ENCODE measurements at places on chromosomes 2 and 18. TPM values are rescaled to one million over a fixed set of nuclear protein-coding genes. Genes with fewer than 3 reads are reported as not detected.

The CPS1 gene
- 6.0 TPM for total RNA-seq

The C2orf15 gene
- total RNA-seq, result 0.16 TPM

The LBH gene
- 9.5 TPM for total RNA-seq

The UGT1A10 gene
- not detected for total RNA-seq

GRCh38 chr2:86284987-86285386, 52.4 kb downstream of the REEP1 start:
- no peak for DNase-seq

DNA sequence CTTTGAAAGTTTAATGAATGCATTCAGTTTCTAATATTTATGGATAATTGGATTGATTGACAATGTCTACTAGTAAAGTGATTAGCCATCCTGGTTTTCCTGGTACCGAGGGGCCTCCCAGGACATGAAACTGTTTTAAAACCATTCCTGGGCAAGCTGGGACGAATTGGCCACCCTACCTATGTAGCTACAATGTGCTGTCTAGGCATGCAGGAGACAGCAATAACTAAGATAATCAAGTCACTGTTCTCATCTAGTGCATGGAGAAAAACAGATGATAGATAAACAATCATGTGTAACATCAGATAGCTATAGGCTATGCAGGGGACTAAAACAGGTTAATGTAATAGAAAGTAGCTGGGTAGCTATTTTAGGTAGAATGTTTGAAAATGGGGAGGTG, 67.1 kb downstream of the PMAIP1 start:
- DNase-seq, result no peak

- no peak for DNase-seq
These were observed 994 bp upstream of the DTNA start for GRCh38 chr18:34709104-34709503.

DNA sequence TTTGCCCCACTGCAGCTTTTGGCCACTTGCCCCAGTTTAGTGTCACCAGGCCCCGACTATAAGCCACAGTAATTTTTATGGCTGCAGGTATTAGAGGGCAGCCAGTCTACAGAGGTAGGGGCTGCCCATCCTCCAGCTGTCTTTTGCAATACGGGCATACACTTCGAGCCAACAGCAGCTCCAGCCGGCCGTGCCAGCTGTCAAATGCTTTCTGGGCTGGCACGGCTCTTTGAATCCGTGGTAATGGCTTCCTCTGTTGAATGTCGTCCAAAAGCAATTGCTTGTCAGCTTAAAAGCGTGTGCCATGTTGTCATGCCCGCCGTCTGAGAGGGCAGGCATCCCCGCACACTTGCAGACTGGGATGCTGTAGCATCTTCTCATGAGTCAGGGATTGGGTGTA, 41.3 kb downstream of the BCL2L11 start:
- no peak for DNase-seq

GRCh38 chr18:34550902-34551301, 159.2 kb upstream of the DTNA start:
- no peak for DNase-seq

- no peak for DNase-seq
These were observed 61.8 kb upstream of the EFEMP1 start for GRCh38 chr2:55985406-55985805.

DNA sequence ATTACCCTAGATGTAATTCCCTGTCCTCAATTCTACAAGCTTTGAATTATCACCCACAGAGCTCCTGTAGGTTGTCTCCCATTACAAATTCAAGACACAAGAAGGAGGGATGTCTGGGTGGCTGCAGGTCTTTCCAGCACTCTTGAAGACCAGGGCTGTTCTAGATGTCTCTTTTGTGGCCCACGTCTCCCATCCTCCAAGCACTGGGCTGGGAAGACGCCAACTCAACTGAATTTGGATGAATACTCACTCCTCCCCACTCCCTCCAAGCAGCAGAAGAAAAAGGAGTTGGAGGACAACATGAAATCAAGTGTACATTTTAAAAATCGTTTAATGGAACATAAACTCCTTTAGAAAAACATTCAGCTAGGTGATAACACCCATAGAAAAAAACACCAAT, 31.2 kb downstream of the SMAD7 start:
- no peak for DNase-seq

DNA sequence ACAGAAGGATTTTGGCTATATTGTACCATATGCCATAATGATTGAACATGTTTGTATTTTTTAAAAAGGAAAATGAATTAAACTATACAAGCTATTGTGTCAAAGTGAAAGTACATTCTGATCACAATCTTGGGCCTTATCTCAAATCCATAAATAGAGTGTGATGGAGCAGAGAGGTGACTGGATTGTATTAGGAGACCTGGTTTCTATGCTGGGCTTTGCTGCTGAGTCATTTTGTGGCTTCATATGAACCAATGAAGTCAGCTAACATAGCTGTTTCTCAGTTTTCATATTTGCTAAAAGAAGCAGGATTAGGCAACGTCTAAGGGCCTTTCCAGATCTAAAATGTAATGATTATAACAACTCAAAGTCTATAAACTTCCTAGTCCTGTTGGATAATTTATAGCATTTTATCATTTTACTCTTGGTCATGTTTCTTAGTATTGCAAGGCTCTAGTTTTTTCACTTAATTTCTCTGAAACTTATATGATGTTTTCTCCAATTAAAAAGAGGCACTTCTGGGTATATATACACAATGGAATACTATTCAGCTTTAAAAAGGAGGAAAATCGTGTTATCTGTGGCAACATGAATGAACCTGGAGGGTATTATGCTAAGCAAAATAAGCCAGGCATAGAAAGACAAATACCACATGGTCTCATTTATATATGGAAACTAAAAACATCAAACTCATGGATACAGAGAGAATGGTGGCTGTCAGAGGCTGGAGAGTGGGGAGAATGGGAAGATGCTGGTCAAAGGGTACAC, 112.3 kb downstream of the MEP1B start:
- DNase-seq, result no peak

DNA sequence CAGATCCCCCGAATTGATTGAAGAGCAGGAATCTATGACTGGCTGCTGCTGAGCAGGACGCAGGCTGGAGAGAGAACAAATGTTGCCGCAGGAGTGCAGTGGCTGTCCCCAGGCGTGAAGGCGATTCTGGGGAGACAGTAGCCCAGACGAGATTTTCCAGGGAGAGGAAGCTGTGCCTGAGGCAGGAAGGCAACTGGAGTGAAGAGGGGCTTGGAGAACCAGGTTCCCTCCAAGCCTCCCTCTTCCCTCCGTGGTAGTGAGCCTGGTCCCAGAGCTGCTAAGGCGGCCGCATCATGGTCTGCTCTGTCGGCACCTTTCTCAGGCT, 1.3 kb upstream of the NPPC start:
- no peak for DNase-seq

- DNase-seq, result no peak
These were observed 5.3 kb downstream of the RNU2-63P start for GRCh38 chr2:88011011-88011410.
